ENCODE measurements at places on chromosomes 13 and 19.

DNA sequence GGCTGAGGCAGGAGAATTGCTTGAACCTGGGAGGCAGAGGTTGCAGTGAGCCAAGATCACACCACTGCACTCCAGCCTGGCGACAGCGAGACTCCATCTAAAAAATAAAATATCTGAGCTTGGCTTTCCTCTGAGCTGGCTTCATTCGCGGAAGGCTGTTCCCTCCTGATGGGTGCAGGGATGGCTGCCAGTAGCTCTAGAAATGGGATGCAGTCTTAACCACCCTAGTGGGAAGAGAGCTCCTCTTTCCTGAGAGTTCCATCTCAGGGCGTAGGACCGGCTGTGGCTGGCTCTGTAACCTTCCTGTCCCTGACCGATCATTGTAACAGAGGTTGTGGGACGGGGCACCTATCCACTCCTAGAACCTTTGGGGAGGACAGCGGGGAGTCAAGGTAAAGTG lies 32.4 kb downstream of the PPP1R37 start:
- DNase-seq = no peak

GRCh38 chr13:111326981-111327642 lies 6.7 kb downstream of the TEX29 start:
- no peak for DNase-seq

GRCh38 chr19:48659768-48660167 lies 13.0 kb downstream of the NTN5 start:
- DNase-seq = no peak

DNA sequence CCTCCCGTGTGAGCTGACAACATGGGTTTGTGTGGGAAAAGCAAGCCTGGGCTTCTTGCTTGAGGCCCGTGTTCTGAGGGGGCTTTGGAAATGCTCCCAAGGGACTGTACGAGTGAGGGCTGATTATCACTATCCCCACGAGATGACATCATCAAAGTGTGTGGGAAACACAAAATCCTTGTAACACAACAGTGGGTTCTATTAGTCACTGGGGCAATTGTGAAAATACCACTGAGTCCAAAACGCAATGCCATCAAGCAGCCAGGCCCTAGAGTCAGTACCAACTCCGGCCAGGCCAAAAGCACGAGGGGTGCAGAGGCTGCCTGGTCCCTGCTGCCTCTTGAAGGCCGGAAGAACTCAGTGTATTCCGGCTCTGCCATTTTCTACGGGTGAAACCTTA lies 29.6 kb downstream of the CAPS start:
- no peak for DNase-seq

- no peak for DNase-seq
These were observed 14.5 kb downstream of the ZNF536 start for GRCh38 chr19:30386551-30387143.

GRCh38 chr19:30647891-30648720 lies 275.9 kb downstream of the ZNF536 start:
- no peak for DNase-seq
